Fibroblast of pulmonary artery (primary cell): ENCODE measurements at places on chromosomes 6 and 20.

GRCh38 chr6:131096786-131097185 lies 33.7 kb upstream of the EPB41L2 start:
- no peak for DNase-seq

DNA sequence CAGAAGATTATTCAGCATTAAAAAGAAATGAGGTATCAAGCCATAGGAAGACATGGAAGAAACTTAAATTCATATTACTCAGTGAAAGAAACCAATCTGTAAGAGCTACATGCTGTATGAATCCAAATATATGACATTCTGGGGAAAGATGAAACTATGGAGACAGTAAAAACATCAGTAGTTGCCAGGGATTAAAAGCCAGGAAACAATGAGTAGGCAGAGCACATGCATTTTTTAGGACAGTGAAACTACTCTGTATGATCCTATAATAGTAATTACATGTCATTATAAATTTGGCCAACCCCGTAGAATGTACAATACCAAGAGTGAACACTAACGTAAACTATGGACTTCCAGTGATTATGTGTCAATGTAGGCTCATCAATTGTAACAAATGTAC lies 92.8 kb upstream of the RNF217 start:
- DNase-seq = peak; percentile 34

- DNase-seq = no peak
Observed at GRCh38 chr6:9610620-9611415, 804.1 kb downstream of the TFAP2A start.

DNA sequence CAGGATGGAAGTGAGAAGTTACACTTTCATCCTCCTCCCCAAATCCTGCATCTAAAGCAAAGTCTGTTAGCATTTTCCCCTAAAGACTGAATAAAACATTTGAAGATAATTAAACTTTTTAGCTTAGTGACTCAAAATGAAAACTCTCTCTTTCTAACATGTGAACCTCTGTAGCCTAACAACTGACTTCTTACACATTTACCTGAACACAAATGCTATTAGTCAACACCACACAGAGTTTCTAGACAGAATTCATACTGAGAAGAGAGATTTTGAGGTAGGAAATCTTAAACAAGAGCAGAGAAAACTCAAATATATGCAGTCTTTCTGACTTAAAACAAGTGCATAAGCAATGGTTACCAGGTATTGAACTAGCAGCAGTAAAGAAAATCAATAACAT lies 149.9 kb upstream of the SMLR1 start:
- DNase-seq = no peak

- DNase-seq = no peak
Observed at GRCh38 chr20:43361526-43361925, 96.2 kb upstream of the SRSF6 start.

DNA sequence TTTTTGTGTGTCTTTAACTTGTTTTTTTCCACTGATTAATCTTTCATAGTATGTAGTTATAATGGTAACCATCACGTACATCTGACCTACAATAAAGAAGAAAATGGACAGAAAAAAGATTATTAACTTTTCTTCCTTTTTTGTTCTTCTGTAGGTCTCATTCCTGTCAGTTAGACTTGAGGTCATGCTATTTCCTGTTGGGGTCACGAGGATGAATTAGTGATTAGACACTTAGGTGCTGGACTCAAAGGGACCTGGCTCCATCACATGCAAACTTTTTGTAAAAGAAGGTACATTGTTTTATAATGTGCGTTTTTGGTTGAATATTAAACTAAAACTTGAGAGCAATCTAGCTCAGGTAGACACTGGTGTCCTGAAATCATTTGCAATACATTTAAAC lies 14.8 kb downstream of the MARCKS start:
- no peak for DNase-seq

DNA sequence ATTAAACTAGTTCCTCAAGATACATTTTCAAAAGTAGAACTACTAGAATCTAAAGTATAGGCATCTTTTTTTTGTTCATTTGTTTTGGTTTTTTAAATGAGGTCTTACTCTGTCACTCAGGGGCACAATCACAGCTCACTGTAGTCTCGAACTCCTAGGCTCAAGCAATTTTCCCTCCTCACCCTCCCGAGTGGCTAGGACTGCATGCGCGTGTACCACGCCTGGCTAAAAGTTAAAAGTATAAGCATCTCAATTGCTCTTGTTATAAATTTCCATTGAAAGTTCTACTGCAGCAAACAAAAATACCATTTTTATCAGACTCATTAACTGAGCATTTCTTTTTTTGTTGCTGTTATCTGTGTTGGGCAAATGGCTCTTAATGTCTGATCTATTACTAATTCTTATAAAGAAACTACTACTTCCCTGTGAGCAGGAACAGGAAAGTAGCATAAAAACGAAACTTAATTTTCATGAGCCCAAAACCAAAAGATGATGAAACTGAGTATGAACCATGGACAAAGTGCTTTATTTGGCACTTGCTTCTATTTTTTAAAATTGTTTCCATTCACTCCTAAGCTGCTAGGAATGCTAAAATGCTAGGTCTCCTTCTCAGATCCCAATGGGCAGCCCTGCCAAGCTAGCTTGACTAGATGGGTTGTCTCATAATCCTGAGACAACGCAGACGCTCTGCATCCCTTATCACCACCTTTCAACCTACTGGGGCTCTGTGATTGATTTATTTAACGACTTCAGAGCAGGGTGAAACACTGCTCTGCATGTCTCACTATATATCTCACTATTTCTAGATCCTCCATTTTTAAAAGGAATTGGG lies 36.9 kb downstream of the TRPC4AP start:
- peak; percentile 69 for DNase-seq

DNA sequence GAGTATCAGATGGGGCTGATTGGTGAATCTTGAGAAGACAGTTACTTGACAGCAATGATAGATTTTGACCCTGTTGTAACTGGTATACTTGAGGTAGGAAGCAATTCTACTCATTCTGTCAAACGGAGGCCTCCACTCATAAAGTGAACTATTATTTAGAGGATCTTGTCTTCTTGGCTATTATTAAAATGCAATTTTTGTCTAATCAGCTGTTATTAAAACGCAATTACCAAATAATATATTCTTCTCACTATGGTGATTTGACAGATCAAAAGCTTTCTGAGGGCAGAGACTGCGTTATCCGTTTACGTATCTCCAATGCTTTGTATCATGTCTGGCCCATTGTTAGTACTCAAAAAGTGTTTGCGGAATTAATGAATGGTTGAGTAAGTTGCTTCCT lies 120.7 kb downstream of the MACROD2 start:
- DNase-seq = no peak

GRCh38 chr20:35290186-35290886 lies 1.9 kb downstream of the FAM83C start:
- DNase-seq = no peak
